ENCODE measurements at places on chromosomes 3 and 15.

DNA sequence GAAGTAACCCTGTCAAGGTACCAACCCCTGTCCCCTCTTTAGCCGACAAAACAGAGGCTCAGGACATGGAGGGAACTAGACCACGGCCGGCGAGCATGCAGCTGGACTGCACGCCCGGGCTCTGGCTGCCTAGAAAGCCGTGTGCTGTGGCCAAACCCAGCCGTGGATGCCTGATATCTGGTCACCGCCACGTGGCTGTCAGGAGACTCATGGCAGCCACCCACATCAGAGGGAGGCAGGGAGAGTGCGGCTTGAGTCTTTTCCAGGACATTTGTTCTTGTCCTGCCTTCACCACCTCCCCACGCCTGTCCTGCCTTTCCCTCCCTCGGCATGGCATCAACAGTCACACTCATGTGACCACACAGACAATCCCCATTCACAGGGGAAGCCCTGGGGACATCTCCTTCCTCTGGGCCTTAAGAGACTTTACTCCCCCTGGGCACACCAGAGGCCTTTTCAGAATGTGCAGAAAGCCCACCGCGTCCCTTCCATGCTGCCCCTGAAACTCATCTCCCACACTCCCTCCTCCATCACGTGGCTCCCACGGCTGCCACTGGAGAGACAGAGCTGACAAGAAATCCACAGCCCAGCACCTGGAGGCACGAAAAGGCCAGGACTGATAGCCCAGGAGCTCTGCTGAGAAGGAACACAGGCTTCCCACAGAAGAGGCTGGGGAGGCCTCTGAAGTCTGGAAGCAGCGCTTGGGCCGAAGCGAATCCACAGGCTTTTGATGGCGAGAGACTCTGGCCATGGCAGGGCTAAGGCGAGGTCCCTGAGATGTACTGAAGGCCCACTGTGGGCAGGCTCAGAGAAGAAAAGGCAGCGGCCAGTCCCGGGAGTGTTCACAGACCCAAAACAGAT is 71.2 kb upstream of the IQSEC1 start:
- DNase-seq: no peak

DNA sequence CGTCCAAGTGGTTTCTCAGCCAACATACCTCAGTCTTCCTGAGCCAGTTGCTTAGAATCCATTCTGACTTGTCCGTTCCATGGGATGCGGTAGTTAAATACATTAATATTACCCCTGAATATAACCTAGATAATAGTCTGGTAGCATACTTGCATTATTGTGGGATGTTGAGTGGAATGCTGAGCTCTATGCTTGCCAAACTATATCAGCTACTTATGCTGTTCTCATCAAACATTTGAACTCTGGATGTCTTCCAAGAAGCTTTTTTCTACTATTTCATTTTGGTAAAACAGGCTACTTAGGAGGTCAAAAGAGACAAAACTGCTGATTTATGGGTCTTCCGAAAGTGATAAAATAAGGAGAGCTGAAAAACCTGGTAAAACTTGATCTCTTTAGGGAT is 429.5 kb downstream of the NAALADL2 start:
- no peak for DNase-seq

- no peak for DNase-seq
Observed at GRCh38 chr15:46089467-46089935, 454.7 kb downstream of the SQOR start.

GRCh38 chr3:145134738-145135137 is 1026.2 kb downstream of the PLOD2 start:
- DNase-seq: no peak

DNA sequence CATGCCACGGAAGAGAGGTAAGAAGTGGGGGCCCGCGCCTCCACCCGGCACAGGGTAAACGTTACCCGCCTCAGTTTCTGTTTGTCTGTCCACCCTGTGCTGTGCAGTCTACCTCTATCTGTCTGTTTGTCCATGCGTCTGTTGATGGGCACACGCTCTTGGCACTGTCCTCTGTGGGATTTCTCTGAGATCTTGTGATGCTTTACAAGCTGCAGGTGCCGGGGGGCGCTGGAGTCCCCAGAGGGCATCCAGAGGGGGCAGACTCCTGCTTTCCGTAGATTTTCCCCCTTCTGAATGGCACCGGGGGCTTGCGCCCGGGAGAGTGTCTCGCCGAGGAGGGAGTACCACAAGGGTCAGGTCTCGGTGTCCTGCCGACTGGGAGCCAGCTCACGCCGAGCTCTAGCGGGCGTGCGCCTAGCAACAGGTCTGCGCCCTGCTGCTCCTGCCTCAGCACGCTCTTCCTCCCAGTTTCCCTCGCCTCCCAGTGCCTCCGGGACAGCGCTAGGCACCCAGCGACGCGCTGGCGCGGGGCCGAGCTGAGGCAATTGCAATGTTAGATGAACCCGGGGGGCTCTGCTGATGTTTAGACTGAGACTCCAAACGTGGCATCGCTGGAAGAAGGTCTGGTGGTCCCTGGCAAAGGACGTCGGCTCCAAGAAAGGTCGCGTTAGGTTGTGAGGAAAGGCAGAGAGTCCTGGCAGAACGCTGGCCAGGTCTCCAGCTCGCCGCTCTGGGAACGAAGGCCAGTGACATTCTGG is 667 bp downstream of the CEMIP start:
- no peak for DNase-seq

GRCh38 chr15:52667597-52667996 is 11.6 kb downstream of the ATOSA start:
- DNase-seq: no peak

GRCh38 chr3:57062101-57062631 is 1.7 kb downstream of the SPATA12 start:
- DNase-seq: no peak

- DNase-seq: no peak
Observed at GRCh38 chr3:51668756-51669155, 2.3 kb upstream of the TEX264 start.

DNA sequence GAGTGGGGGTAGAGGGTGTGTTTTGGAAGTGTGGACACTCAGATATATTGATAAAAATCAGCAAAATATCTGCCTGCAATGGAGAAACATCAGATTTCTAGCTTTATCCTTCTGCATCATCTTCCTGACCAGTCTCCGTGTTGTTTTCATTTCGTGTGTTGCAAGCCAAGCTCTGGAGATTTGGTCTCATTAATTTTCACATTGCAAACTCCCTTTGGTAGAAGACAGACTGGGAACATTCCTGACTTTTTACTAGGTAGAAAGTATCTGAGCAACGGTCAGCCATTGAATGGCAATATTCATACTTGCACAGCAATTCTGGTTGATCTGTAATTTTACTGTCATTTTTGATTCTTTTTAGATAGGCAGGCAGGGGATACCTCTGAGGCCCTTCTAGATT is 30.4 kb downstream of the FSTL1 start:
- DNase-seq: no peak

DNA sequence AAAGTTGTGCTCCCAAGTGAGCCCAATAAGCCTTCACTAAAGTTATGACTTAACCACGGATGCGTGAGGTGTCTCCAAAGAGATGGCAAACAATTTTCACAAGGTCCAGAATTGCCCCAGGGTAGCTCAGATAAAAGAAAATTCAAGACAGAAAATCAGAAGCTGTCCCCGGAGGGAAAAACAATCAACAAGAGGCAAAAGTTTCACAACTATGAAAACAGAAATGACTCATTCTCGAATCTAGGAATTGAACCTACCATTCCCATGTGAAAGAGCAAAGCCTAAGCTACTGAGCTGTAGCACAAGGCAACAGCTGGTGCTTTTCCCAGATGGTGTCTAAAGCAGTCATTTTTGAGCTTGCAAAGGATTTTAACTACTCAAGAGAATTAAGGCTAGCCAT is 33.5 kb upstream of the MKRN3 start:
- no peak for DNase-seq

DNA sequence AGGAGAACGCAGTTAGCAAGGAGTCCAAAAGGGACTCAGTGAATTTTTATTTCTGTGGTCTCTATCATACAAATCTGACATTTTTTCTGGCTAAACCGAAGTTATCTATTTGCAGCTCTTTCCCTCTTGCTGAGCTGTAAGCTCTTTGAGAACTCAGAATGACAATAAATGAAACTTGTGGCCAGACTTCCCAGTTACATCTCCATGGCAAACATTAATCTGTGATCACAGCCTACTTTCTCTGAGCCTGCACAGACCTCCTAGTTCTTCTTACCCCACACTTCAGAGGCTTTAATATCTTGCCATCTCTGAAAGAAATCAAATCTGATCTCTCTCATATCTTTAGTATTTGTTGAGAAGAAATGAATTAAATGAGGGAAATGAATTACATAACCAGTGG is 58.0 kb downstream of the PLD1 start:
- DNase-seq: no peak

DNA sequence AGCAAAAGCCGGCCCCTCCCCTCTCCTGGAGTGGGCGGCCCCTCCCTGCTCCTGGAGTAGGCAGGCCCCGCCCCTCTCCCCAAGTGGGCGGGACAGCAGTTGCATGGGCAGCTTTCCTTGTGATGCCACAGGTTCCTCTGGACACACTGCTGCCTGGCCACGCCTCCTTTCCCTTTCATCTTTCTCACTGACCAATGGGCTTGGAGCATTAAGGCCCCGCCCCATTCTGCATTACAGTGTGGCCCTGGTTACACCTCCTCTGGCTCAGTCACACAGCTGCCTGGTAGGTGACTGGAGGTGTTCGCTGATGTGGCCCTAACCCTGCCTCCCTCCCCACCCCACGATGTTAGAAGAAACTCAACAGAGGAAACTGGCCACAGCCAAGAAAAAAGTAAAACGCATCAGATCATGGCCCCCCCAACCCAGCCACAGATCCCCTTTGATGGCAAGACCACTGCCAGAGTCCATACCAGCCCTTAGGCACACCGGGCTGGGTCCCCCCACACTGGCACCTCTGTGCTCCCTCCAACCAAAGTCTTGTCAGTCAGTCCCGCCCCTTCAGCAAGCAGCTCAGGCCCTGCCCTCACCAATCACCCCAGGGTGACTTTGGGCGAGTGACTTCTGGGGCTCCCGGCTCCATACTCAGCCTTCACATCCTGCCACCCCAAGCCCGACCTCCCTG is 84.3 kb downstream of the ADAMTS7 start:
- DNase-seq: no peak

GRCh38 chr3:98596541-98597500 is 3.4 kb upstream of the CPOX start:
- no peak for DNase-seq

GRCh38 chr3:103991461-103992115 is 1375.1 kb upstream of the ALCAM start:
- peak; percentile 3 for DNase-seq
